ENCODE measurements at places on chromosomes 7 and 10. TPM values are rescaled to one million over a fixed set of nuclear protein-coding genes. Genes with fewer than 3 reads are reported as not detected.

Gene CCDC3
- total RNA-seq: 7.6 TPM

Gene INSYN2A
- 0.82 TPM for total RNA-seq

Gene PTPRZ1
- total RNA-seq: 0.84 TPM

Gene BEND7
- 12.8 TPM for total RNA-seq

Gene PPP3CB
- total RNA-seq: 32.3 TPM

Gene PTER
- 16.8 TPM for total RNA-seq

Gene MKI67
- 21.5 TPM for total RNA-seq

Gene THSD7A
- total RNA-seq: 3.7 TPM

Gene ARHGEF5
- total RNA-seq: 32.3 TPM

Gene GIMAP2
- total RNA-seq: 14.7 TPM

Gene OR2A42
- not detected for total RNA-seq

Gene AKR1C1
- total RNA-seq: 21.0 TPM

Gene GALNT11
- 42.2 TPM for total RNA-seq

Gene CPN1
- total RNA-seq: not detected

Gene KLLN
- 0.65 TPM for total RNA-seq

Gene CCDC136
- 2.5 TPM for total RNA-seq

Gene LMOD2
- total RNA-seq: not detected

Gene CD36
- total RNA-seq: 253 TPM

Gene ADAP1
- total RNA-seq: 25.8 TPM

Gene NXPH1
- total RNA-seq: not detected
